ENCODE measurements at places on chromosomes 6 and 20.

DNA sequence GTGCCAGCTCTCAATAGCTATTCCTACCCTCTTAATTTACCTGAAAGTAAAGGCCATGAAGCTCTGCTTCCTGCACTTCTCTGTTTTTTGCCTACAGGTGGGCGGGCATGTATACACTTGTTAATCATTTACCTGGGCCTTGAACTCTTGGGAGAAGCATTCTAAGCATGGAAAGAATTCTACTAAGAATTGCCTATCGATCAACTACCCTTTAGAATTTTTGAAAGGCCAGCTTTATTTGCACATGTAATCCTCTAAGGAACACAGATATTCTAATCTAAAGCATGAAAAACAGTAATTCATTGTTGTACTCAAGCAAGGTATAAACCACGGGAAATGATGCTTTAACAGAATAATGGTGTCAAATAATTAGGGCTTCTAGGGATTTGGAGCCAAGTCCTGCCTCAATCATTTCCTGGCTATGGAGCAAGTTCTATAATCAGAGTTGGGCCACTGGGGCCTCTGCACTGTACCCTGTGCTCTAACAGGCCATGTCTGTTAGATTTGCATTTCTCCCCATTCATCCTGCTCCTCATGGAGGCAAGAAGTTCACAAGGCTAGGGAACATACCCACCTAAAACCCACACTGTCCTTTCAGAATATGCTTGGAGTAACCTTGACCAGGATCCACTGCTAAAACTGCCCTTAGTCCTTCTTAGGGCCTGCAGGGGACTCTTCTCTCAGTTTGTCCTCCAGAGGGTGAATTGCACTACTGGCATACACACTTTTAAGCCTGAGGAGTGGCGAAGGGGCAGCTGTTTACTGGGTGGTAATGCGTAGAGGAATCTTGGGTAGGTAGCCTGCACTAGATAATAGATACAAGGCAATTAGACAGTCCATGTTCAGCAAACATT lies 276.4 kb upstream of the JAG1 start:
- no peak for DNase-seq

- DNase-seq, result no peak
These were observed 91.0 kb downstream of the TMEM170B start for GRCh38 chr6:11628562-11628961.

- no peak for DNase-seq
These were observed 136.3 kb downstream of the TFAP2C start for GRCh38 chr20:56765172-56766073.

GRCh38 chr20:32204205-32205109 lies 3.1 kb downstream of the PLAGL2 start:
- DNase-seq, result no peak

GRCh38 chr20:5687884-5688283 lies 62.3 kb upstream of the SHLD1 start:
- DNase-seq, result no peak

GRCh38 chr6:47248446-47248845 lies 61.3 kb downstream of the TNFRSF21 start:
- DNase-seq, result no peak

GRCh38 chr6:169069356-169069755 lies 184.3 kb downstream of the THBS2 start:
- DNase-seq, result no peak

DNA sequence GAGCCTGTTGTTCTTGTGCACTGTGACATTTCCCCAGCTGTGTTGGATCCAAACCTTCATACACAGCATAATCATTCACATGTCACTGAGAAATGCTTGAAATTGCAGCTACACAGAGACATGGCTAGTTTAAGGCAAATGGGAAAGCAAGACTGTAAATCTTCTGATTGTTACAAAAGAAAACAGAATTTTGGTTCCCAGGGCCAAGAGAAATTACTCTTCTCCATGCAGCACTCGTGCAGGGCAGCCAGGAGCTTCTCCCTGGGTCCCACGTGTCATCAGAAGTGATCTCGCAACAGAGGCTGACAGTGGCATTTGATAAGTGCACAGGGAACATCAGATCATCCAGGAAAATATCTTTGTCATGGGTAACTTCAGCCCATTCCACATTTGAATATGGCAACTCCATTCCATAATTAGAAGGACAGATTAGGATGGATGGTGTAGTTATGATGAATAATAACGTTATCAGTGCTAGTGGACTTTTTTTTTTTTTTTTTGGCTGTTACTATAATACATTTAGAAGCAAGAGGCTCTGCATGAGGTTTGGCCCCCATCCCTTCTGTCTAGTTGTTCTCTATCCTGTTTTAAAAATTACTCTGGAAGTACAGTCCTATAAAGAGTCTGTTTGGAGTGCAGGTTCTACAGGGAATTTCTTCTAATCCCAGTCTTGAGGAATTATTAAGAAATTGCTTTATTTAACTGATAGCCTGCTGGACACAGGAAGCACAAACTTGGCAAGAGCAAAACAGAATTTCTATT lies 571.0 kb upstream of the NOX3 start:
- DNase-seq, result no peak

DNA sequence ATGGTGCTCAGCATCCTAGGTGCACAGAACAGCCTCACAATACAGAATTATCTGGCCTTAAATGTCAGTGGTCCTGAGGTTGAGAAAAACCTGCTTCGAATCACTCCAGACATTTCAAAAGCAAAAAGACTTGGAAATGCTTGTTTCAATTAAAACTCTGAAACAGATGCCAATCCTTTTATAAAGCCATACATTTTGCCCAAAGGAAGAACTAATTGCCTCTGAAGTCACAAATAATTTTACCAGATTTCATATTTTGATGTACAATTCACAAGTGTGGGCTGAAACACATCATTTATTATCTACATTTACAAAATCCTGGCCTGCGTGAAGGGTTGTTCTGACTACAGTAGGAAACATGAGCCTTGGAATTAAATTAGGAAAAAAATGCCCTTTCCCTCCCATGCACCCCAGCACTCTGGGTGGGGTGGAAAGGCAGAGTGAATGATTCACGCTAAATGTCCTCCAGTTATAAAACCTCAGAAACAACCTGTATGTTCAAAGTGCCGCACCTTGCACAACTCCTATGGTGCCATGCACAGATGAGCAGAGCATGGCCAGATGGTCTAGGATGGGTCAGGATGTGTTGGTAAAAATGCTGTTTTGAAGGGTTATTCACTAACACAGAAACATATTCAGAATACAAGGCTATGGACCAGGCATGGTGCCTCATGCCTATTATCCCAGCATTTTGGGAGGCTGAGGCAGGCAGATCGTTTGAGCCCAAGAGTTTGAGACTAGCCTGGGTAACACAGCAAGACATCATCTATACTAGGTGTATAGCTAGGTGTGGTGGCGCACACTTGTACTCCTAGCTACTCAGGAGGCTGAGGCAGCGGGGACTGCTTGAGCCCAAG lies 87.0 kb downstream of the ZMYND8 start:
- no peak for DNase-seq

DNA sequence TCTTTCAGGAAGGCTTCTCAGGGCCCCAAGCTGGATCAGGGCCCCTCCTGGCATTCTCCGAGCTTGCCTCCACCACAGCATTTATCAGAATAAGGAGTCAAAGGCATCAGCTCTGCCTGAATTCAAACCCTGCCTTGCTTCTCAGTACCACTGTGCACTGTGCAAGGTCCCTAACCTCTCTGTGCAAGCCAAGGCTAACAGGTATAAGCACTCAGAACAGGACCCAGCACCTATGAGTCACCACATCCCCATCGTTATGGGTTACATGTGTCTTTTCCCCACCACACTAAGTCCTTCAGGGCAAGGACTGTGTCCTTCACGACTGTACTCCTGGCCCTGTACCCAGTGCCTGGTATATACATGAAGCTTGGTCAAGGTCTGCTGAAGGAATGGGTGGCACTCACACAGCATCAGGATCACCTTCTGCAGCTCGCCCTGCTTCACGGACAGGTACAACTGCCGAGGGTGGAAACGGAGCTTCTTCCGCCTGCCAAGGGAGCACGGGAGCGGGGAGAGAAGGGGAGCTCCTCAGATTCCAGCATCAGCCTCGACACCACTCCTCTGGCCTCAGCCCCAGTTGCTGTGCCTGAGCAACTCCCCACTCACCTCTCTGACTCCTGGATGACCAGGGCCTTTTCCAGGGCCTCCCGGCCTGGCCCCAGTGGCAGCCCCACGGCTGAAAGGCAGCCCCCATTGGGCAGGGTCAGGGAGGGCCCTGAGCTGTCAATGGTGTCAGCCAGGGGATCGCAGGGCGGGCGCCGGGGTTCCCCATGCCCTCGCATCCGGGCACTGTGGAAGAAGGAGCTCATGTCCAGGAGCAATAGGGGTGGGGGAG lies 8.6 kb upstream of the SLC44A4 start:
- no peak for DNase-seq

DNA sequence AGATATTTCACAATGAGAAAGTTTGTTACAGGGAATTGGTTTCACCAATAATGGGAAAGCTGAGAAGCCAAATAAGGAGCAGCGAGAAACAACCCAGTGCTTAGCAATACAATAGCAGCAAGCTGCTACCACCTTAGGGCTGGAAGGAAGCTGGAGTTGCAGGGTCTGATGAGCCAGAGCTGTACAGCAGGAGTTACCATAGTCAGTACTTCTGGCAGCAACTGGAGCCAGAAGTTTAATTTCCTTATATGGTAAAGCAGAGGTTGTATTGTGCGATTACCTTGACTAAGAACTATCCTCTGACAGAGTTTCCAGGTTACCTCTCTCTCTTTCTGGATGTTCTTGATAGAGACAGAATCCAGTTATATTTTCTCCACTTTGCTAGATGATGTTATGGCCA lies 137.1 kb upstream of the OLIG3 start:
- no peak for DNase-seq

- no peak for DNase-seq
These were observed 113.7 kb upstream of the BCLAF1 start for GRCh38 chr6:136403110-136403980.

All from DMS153 (cell line).